ENCODE measurements at places on chromosomes 2 and 18.

DNA sequence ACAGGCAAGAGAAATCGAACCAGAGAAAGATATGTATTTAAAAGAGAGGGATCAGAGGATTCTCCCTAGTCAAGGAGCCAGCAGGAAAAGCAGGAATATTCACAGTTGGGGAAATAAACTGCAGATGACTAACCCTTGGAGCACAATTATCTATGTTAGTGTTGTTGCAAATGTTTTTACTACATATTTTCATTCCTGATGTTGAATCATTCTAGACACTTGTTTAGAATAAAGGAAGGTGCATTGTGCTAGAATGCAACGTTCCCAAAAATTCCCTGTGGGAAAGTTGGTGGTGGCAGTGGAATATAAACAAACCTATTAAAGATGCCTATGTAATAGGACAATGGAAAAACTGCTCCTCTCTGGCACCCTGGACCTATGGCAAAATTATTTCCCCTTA lies 63.3 kb downstream of the DTNA start:
- DNase-seq: no peak

- DNase-seq: no peak
Observed at GRCh38 chr18:9319333-9319732, 15.2 kb upstream of the TWSG1 start.

GRCh38 chr2:227228061-227228667 lies 63.7 kb downstream of the COL4A3 start:
- no peak for DNase-seq

- no peak for DNase-seq
Observed at GRCh38 chr2:70357684-70358071, 55.8 kb upstream of the FAM136A start.

GRCh38 chr2:15069149-15069548 lies 436.6 kb downstream of the LRATD1 start:
- no peak for DNase-seq

DNA sequence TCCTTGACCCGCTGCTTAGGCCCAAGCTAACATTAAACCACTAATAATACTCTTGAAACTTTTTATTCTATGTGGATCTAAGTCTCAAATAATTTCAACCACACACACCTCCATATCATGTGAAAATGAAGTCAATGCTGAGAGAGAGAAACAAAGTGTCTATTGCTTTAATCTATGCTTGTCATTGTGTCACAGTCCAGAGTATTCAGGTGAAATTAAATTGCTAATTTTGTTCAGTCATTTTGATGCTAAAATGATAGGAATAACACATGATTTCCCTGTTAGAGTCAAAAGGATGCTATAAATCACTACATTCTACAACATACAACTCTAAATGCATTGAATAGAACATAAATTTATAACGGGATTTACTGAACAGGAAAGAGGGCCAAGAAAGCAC lies 195.4 kb downstream of the ERBB4 start:
- no peak for DNase-seq

- no peak for DNase-seq
Observed at GRCh38 chr2:222017252-222017850, 281.4 kb downstream of the PAX3 start.

DNA sequence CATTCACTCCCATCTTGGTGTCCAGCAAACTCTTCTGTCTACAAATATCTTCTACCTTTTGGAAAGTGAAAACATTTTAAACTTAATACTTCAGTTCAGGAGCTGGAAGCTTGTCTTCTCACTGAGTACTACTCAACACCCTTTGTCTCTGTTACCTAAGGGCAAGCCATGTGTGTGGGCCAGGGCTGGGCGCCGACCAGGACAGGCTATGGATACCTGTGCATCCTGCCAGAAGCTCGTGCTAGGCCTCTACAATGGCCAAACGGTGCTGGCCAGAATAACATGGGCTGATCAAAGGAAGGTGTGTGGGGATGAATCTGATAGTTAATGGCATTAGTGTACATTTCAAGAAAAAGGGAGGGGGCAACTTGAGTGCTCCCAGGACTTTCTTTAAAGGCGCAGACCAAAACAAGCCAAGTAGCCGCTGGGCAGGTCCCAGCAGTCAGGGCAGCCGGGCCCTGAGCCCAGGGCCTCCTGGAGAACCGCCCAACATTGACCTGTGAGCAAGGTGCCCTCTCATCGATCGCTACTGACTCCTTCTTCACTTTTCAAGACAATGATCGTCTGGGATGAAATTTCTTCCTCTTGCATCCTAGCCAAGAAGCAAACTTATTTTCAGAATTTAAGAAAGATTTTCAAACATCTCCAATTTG lies 29.0 kb upstream of the ID2 start:
- DNase-seq: no peak

GRCh38 chr2:128327180-128327964 lies 8.7 kb upstream of the HS6ST1 start:
- peak; percentile 27 for DNase-seq

DNA sequence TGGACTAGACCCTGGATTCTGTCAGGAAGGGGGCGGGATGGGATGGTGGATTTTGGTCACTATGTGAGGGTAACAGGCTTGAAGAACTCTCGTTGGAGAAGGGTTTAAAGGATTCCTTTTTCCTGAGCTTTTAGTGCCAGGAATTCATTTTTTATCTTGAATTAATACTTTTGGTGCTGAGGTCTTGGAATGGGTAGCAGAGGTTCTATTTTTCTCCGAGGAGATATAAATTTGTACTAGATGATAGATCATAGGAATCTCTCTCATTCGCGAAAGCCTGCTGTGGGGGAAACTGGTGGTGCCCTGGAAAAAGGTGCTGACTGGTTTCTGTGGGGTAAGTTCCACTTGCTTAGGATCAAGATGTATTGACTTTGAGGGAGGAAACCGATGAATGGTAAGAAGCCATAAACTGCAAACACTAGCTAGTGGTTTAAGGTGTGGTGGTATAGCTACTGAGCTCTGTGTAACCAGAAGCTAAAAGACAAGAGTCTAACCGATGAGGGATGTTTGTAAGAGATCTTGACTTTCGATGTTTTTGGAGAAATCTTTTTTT lies 706 bp downstream of the AGPS start:
- DNase-seq: peak; percentile 10

DNA sequence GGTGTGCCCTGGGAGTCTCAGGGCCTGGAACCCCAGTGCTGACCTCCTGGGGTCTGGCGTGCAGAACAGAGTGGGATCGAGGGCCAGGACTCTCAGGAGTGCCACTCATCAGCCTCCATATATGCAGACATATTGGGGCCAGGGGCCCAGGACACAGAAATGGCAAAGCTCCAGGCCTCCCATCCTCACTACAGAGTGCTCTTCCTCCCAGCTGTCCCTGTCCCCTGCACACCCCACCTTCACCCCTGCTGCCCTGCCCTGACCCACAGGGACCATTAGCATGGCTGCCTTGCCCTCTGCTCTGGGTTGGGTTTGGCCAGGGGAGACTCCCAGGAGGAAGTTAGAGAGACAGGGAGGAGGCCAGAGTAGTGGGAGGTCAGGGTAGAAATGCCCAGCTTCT lies 2.8 kb downstream of the TEX51 start:
- DNase-seq: no peak

- no peak for DNase-seq
Observed at GRCh38 chr2:159946326-159946999, 116.0 kb downstream of the PLA2R1 start.

DNA sequence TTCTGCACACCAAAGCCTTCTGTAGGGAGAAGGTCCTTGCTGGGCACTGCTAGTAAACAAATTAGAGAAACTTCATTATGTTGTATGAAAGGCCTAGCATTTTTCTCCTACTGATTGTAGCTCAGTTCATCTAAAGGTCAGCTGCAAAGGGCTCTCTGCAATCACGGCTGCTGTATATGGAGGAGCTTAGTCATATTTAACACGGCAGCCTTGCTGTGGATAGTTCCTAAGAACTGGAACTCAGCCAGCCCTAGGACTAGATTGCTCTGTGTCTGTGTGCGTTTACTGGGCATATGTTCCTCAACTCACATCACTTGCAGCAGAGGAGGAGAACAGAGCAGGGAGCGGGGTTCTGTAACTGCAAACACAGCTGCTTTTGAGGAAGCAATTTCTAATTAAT lies 1103.9 kb upstream of the KLHL29 start:
- DNase-seq: no peak

- DNase-seq: no peak
Observed at GRCh38 chr2:65255356-65255755, 27.7 kb downstream of the ACTR2 start.

DNA sequence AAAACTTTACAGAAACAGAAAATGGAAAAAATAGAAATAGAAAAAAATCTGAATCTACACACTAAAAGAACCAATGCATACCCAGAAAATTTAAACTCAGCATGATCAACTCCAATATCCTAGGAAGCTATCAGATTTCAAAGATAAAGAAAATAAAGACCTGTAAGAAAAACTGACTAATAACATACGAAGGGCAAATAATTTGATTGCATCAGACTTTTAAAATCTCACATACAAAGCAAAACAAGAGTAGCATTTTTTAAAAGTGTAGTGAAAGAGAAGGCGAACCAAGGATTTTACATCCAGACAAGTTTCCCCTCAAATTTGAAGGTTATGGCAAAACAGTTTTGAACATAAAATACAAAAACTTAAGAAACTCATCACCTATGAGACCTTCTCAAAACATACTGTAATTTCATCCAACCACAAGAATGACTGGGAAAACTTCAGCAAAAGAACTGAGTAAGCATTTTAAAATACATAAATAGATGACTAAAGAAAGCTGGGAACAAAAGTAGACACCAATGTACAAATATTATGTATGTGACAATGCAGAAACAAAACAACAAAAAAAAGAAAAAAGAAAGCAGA lies 54.8 kb downstream of the NBAS start:
- DNase-seq: no peak

DNA sequence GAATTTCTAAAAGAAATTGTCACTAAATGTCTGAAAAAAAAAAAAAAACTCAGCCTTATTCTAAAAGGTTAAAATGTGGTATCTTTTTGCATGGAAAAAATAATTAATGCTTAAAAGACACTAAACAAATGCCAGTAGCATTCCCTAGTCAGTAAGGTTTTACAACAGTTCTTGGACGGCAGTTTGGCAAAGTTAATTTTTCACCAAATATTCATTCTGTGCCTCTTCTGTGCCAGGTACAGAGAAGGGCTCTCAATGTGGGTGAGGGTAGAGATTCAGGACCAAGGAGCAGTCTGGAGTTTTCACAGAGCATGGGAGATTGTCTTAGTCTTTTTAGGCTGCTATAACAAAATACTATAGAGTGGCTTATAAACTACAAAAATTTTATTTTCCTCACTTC lies 6.0 kb upstream of the CCDC93 start:
- no peak for DNase-seq

DNA sequence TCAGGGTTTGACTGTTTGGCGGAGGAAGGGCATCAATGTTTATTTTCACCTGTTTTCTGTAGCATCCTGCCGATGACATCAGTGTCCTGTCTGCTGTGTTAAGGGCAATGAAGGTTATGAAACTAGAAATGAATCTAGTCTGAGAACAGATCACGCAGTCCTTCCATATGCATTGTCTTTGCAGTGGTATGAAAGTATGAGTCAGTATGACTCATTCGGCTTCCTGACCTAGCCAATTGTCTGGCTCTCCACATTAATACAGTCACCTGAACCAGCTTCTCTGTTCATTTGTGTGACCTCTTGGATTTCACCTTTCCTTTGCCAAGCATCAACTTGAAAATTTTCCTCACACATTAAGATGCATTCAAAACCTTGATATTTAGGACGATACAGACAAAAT lies 353.8 kb downstream of the RND3 start:
- no peak for DNase-seq

GRCh38 chr2:24047703-24048033 lies 477 bp upstream of the WDCP start:
- DNase-seq: no peak

GRCh38 chr18:79400091-79400590 lies 4.4 kb downstream of the NFATC1 start:
- peak; percentile 92 for DNase-seq

DNA sequence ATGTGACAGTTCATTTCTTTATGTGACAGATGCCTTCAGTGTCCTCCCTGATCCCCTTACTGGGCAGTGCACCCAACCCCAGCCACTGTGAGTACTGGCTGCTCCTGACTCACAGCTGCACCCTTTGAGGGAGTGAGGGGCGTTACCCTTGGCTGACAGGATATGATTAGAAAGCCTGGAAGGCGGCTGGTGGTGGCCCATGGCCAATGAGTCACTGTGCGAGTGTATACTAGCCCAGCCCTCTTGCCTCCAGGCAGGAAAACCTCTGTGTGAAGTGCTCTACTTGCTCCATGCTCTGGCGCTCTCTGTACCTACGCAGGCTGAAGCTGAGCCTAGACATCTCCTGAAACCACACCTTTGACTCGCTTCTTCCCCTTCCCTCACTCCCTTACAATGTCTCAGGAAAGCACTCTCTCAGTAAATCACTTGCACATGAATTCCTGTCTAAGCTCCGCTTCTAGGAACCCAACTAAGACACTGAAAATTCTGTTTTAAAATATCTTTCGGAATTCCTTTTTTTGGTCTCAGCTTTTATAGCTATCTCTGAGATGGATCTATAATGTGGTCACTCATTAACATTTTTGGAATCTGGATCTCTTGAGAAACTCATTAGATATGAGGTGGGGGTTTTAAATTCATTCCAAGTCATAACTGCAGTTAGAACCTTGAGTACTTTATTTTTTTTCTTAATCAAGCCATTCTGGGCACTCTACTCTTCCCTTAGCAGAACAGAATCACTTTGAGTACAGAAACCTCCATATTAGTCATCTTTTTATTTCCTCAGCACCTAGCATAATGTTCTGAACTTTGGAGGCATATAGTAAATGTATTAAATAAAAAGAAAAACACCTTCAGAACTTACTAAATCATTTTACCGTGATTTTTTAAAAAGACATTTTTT lies 25.3 kb upstream of the STAM2 start:
- DNase-seq: peak; percentile 10

DNA sequence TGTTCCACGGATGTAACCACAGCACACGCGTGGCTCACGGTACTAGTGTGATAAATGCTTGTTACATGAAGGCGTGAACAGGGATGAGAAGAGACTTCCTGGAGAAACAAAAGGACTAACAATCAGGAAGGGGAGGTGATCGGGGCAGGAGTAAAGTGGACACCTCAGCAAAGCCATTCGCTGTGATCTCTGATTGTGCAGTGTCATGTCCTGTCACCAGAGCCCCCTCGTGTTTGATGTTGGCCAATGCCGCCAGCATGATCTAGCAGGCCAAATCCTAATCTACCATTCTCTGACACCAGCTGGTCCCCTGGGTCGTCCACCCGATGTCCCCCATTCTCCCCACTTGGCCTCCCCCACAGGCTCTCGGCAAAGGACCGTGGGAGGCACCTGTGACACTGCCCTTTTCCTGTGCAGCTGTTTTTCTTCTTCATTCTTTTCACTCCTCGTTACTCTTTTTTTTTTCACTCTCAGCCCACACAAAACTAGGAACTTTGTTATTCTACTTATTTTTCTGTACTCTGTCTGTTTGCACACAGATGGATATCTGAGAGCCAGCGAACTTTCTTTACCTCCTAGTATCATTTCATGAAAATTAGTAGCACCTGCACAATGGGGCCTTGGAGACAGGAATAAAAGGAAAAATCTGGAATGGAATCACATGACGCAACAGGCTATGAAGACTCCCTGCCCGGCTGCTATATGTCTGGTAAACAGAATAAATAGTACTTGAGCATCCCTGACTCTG lies 146.8 kb downstream of the TGIF1 start:
- no peak for DNase-seq

GRCh38 chr2:121873864-121874263 lies 118.4 kb downstream of the TSN start:
- peak; percentile 35 for DNase-seq
